K562 (cell line): ENCODE measurements at places on chromosomes 2 and 18.

GRCh38 chr2:41821167-41821566 is 226.7 kb upstream of the PKDCC start:
- H3K27ac ChIP-seq: no peak overlapping the region
- no peak for DNase-seq
- H3K4me1 ChIP-seq: no peaks in the 10 kb centered on the region
- H3K4me3 ChIP-seq: no peak overlapping the region
- H3K36me3 ChIP-seq: no peaks in the 10 kb centered on the region

DNA sequence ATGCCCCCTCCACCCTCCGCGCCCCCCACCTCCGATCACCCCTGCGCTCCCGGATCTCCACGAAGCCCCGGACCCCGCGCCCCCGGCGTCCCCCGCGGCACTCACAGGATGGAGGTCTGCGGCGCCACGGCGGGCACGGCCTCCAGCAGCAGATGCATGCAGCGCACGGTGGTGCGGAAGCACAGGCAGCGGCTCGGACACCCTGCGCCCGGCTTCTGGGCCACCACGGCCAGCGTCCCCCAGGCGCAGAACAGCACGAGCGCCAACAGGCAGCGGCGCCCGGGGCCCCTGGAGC is 217 bp downstream of the PXDN start:
- no peak for DNase-seq
- H3K4me1 ChIP-seq: no peaks in the 10 kb centered on the region
- no peak overlapping the region for H3K4me3 ChIP-seq
- no peak overlapping the region for H3K27ac ChIP-seq
- H3K27me3 ChIP-seq: no peaks in the 10 kb centered on the region

DNA sequence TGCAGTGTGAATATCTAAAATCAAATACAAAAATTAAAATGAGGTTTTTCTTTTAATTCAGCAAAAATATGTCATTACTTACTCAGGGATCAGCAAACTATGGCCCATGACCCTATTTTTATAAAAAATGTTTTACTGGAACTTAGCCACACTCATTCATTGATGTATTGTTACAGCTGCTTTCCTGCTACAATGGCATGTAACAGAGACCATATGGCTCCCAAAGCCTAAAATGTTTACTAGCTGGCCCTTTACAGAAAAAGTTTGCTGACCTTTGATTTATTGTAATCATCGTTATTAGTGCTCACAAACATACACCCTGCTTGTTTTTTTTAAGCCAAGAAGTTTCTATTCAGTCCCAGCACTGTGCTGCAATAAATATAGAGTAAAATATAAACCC is 120.3 kb downstream of the PLA2R1 start:
- no peak overlapping the region for H3K27ac ChIP-seq
- no peak for DNase-seq
- no peaks in the 10 kb centered on the region for H3K4me1 ChIP-seq
- H3K4me3 ChIP-seq: no peak overlapping the region
- no peaks in the 10 kb centered on the region for H3K36me3 ChIP-seq

DNA sequence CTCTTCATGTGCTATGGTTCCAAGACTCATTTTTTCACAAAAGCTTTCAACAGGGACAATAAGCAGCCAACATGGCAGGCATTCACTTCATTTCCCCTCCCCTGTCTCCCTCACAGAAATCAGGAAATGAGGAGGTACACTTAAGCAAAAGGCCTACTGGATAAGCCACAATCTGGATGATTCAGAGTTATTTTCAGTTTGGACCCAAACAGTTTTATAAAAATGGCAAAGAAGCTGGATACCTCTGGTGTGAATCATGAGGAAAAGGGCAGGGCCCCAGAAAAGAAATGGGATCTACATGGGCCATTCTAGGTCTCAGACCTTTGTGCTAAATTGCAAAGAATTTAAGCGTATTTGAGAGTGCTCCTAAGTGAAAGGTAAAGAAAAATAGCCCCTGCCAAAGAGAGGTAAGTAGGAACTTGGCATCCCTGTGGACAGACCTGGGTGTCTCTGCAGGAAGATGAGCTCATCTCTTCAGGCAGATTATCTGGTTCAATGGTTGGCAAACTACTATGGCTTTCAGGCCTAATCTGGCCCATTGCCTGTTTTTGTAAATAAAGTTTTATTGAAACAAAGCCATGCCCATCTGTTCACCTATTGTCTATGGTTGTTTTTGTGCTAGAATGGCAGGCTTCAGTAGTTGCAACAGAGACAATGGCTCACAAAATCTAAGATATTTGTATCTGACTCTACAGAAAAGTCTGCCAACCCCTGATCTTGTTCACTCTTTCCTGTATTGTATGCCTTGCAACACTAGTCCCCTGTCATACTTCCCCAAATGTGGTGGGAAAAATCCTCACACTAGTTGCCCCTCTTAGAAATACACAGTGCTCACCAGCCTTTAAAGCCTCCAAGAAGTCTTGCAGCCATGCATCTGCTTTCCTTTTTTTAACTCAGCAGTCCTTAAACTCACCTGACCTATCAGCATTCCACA is 315.0 kb downstream of the ALK start:
- no peak overlapping the region for H3K4me3 ChIP-seq
- no peaks in the 10 kb centered on the region for H3K4me1 ChIP-seq
- H3K27ac ChIP-seq: no peak overlapping the region
- DNase-seq: no peak
- no peaks in the 10 kb centered on the region for H3K27me3 ChIP-seq
- H3K36me3 ChIP-seq: no peaks in the 10 kb centered on the region
